Activated T-cell treated with anti-CD3 and anti-CD28 coated beads, Interleukin-2, amount 50 U/mL, for 4 hours (primary cell): ENCODE measurements at places on chromosomes 3 and 15. TPM values are rescaled to one million over a fixed set of nuclear protein-coding genes. Genes with fewer than 3 reads are reported as not detected.

DNA sequence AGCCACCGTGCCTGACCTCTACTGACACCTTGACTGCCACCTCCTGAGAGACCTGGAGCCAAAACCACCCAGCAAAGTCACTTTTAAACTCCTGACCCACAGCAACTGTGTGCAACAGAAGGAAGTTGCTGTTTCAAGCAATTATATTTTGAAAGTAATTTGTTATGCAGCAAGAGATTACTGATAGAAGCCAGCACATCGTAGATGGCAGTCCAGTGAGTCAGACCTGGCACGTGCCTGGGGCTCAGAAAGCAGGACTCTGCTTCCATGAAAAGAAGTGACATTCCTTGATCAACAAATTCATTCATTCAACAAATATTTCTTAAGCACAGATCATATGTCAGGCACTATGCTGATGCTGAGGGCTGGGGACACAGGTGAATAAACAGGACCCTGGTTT, 5.7 kb upstream of the CSPG4 start:
- DNase-seq = no peak

- no peak for DNase-seq
Measured at GRCh38 chr3:149702691-149703441, 45.0 kb upstream of the WWTR1 start.

- no peak for DNase-seq
Measured at GRCh38 chr15:60091157-60091556, 87.0 kb downstream of the FOXB1 start.

- DNase-seq = no peak
Measured at GRCh38 chr3:126448136-126448892, 27.4 kb downstream of the ZXDC start.

DNA sequence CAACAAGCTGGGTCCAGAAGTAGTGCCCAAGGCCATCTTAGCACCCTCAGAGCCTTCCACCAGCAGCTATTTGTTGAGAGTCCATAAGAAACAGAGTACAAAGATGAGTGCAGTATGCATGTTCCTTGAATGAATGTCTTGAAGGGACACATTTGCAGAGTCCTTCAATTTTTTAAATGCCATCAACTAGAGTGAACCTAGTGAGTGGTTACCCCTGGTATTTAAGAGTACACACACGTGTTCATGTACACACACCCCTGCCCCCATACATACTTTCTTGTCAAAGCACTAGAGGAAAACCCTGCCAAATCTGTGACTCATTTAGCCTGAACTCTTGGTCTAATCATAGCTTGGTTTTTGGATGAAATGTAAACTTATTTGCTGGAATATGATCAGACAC, 84.5 kb upstream of the GALNT15 start:
- DNase-seq = no peak

- DNase-seq = no peak
Measured at GRCh38 chr15:22262613-22263020, 182.3 kb downstream of the OR4M2 start.

- DNase-seq = no peak
Measured at GRCh38 chr3:158908187-158908734, 106.4 kb downstream of the MFSD1 start.

DNA sequence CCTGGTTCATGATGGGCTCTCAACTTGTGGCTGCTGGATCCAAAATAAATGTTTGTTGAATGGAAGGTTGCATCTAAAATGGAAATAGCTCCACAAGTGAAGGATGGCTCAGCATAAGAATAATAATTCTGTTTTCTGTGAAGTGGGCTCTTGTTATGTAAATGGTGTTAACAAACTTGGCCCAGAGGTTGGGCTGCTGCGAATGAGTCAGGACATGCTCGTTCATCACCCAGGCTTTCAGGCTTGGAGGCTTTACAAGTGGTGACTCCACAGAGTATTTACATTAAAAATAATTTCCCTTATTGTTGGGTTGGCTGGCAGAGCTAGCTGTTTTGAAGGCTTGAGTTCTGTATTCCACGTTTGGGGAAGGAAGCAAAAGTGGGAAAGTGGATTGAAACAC, 60.5 kb downstream of the ITGB5 start:
- DNase-seq = no peak

DNA sequence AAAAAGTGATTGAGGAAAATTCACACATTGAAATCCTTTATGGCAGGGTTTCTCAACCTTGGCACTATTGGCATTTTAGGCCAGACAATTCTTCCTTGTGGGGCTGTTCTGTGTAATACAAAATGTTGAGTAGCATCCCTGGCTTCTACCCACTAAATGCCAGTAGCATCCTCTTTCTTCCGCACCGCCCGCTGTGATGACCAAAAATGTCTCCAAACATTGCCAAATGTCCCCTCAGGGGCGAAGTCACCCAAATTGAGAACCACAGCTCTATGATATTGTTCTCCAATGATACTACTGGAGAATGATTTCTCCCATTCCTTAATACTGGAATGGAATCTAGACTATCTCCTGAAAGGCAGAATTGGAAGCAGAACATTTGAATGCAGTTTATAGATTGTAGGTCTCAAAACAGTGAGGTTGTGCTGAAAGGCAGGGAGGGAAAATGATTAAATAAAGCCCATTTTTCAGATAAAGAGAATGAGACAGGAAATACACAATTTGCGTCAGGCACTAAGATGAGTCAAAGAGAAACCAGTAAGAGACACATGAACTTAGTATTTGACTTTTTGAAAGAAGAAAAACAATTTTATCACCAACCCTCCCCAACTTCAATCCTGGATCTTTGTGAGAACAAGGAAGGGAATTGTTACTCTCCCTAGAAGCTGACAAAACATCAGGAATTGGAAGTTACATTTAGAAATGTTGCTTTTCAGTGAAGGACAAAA, 101.6 kb upstream of the TNIK start:
- DNase-seq = no peak

- DNase-seq = peak; percentile 84
Measured at GRCh38 chr15:38453971-38454695, at the start of gene FAM98B. Gene FAM98B, plus strand, starts transcription at chr15:38454127. Its CDS starts 35 bp downstream, at chr15:38454162.

GRCh38 chr3:72496051-72496670, 352.1 kb downstream of the SHQ1 start:
- no peak for DNase-seq

DNA sequence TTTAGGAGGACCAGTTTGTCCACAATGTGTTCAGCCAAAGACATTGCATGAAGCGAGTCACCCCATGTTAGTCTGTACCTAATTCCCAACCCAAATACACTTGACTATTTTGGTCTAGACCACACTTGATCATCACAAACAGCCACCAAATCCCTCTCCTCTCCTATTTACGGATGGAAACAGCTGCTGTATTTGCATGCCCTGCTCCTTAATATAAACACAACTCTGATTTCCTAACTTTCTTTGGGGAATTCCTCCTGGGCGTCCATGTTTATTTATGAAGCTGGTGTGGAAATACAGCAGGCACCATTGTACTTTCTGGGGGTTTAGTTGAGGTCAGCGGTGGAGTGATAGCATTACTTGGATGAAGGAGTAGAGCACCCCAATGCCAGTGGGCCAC, 235.2 kb downstream of the TLE3 start:
- no peak for DNase-seq

DNA sequence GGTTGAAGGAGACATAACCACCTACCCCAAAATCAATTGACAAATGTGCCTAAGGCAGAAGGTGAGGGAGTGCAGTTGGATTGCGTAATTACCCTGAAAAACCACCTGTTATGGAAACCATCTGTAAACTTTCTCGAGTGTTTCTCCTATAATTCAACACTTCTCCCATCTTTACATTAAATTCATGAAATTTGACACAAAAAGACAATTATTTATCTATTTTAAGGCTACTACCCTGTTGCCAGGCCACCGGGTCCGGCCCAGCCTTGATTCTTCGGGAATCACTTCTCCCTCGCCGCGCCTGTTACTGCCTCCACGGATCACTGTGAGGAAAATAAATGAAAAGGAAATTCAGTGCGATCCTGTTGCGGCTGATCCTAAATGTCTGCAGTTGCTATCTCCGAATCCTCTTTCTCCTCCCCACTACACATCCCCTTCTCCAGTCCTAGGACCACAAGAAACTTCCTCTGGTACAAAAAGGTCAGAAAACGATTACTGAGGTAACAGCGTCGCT, 646 bp downstream of the IQCB1 start:
- DNase-seq = no peak

DNA sequence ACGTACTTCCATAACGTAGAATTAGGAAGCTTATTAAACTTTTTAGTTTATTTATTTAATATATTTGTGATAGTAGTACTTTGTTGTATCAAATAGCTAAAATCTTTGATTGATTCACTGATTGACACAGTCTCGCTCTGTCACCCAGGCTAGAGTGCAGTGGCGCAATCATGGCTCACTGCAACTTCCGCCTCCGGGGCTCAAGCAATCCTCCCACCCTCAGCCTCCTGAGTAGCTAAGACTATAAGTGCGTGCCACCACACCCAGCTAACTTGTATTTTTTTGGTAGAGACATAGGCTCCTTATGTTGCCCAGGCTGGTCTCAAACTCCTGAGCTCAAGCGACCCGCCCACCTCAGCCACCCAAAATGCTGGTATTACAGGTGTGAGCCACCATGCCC, 5.7 kb downstream of the APH1B start:
- no peak for DNase-seq

Gene KLHL40
- total RNA-seq = not detected

Gene CCR5
- 1.2 TPM for total RNA-seq

- DNase-seq = no peak
Measured at GRCh38 chr15:93291380-93291779, 202.4 kb upstream of the RGMA start.

GRCh38 chr3:184169896-184170875, 4.5 kb upstream of the AP2M1 start:
- DNase-seq = no peak

DNA sequence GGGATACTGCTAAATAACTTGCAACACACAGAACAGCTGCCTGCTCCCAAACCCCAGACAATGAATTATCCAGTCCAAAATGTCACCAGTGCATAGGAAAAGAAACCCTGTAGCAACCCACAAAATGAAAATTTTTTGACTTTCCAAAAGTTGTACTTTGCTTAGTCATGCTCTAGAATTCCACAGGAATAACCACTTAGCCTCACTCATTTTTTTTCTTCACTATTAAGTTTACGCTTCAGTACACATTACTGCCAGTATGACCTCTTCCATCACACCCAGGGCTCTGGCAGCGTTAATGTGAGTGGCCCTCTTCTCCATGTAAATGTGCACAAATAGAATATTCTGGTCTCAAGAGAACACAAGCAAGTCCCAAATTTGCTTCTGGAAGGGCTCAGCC, 259.8 kb downstream of the MAGI1 start:
- no peak for DNase-seq
